HL-60 (cell line): ENCODE measurements at places on chromosomes 3 and 15.
A peak's percentile ranks its signal among the peaks of the same experiment; 100 is the strongest.

DNA sequence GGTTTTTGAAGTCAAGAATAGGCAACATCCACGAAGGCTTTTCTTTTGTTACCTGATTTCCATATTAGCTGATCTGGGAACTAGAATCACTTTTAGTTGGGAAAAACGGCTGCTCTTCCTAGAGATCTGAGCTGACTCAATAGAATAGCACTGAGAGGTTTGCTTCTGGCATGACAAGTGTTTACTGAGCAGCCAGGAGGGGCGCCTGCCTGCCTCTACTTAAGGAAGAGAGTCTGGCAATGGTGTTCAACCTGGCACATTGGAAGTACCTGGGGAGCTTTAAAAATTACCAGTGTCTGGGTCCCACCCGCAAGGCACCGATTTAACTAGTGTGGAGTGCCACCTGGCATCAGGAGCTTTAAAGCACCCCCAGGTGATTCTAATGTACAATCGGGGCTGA, 34.4 kb downstream of the FAM43A start:
- no peak for DNase-seq

- no peak for DNase-seq
Measured at GRCh38 chr3:195117978-195118581, 152.9 kb downstream of the XXYLT1 start.

GRCh38 chr3:178097576-178097975, 438.7 kb upstream of the KCNMB2 start:
- DNase-seq = no peak

DNA sequence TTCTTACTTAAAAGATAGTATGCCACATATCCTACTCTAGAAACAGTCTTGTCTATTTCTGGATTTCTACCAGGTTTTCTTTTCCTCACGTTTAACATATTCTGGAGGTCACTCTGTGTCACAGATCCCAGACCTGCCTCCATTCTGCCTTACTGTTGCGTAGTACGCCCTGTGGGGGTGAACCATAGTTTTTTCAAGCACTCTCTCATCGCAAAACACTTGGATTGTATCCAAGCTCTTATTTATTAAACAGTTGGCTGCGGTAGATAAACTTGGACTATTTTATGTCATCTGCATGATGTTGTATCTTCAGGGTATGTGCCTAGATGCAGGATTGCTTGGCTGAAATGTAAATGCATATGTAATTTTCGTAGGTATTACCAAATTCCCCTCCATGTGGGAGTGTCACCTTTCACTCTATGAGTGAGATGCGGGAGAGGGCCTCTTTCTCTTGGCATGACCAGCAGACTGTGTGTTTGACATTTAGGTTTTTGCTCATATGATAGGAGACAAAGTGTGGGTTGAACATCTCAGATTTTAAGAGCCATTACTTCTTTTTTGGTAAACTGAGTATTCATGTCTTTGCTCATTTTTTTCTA, 55.8 kb downstream of the ABTB1 start:
- no peak for DNase-seq

DNA sequence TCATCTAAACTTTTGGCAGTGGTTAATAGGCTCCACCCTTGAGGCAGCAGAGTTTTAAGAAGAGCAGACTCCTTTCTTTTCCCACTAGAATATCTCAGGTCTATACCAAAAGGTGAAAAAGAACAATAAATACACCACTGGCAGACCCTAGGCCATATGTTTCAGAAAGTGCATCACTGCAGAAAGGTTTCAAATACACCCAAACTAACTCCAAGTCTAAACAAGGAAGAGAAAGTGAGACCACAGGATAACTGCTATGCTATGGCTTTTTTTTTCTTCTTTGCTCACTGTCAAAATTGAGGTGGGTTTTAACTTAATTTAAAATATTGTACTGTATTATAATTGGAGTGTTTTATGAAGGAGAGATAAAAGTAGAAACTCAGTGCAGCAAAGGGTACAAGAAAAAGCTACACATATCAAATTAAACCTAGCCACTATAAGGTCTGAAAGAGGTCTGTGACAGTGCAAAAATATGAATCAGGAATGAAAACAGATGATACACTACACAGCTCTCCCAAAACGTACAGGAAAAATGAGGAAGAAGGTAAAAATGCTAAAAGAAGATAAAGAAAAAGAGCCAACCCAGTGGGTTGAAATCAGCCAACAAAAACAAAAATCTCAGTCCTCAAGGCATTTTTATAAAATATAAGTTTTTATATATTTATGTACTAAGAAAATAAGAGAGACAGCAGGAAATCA, 8.4 kb downstream of the SNX4 start:
- DNase-seq = no peak

GRCh38 chr3:127593178-127593577, 2.6 kb upstream of the TPRA1 start:
- DNase-seq = no peak

GRCh38 chr3:57696801-57697321, 4.0 kb upstream of the DENND6A start:
- DNase-seq = no peak

GRCh38 chr15:63902671-63903035, 68.9 kb upstream of the HERC1 start:
- DNase-seq = peak; percentile 52

DNA sequence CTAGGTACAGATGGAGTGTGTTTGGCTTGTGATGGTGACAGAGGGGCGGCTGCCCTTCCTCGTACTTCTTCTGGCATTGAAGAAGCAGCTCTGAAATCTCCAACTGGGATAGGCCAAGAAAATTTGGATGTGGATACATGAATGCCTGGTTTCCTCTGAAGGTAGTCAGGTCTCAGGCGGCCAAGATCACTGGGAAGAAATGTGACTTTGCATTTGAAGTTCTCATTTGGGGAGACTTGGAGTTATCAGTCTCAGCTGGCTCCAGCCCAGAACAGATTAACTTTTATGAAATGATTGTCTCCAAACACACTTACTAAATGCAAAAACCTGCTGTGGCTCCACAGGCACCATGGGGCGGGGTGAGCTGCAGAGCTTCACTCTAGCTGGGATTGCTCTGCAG, 215.9 kb downstream of the THSD4 start:
- DNase-seq = no peak

DNA sequence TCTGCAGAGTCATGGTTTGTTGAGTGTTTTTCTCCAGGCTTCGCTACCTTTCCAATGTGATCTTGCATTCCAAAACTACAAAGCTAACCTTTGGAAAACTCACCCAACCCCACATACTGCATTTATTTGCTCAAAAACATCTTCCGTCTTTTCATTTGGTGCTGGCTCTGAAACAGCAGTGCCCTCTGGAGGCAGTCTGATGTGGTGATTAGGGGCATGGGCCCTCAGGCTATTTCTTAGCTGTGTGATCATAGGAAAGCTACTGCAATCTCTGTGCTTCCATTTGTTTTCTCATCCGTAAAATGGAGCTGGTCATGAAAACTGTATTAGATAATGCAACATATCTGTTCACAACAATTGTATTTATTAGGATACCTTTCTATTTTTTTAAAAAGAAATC, 47.0 kb downstream of the MTHFS start:
- DNase-seq = no peak

- DNase-seq = no peak
Measured at GRCh38 chr3:111724694-111725093, 129.5 kb upstream of the ZBED2 start.

GRCh38 chr3:98240131-98240530, 23.9 kb upstream of the OR5H6 start:
- DNase-seq = no peak

DNA sequence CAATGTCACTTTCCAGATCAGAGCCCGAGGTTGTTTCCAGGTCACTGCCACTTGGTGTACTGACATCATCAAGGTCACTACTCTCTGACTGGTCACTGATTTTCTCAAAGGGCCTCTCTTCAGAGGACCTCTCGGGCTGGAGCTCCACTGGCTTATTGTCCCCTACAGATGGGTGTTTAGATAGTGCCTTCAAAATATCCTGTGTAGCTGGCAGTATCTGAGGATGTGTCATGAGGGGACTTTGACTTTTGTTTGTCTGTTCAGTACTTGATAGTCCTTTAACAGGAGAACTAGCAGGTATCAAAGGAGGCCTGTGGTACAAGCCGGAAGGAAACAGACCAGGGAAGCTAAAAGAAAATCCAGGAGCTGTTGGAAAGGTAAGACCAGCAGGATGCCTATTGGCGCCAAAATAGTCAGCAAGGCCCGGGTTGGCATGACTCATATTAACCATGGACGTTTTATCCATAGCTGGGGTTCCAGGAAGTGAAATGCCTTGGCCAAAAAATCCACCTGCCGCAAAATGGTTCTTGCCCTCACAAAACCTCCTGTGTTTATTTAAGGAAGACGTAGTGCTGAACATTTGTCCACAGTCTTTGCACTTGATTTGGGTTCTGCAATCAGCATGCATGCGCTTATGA, 547.3 kb downstream of the MECOM start:
- no peak for DNase-seq

DNA sequence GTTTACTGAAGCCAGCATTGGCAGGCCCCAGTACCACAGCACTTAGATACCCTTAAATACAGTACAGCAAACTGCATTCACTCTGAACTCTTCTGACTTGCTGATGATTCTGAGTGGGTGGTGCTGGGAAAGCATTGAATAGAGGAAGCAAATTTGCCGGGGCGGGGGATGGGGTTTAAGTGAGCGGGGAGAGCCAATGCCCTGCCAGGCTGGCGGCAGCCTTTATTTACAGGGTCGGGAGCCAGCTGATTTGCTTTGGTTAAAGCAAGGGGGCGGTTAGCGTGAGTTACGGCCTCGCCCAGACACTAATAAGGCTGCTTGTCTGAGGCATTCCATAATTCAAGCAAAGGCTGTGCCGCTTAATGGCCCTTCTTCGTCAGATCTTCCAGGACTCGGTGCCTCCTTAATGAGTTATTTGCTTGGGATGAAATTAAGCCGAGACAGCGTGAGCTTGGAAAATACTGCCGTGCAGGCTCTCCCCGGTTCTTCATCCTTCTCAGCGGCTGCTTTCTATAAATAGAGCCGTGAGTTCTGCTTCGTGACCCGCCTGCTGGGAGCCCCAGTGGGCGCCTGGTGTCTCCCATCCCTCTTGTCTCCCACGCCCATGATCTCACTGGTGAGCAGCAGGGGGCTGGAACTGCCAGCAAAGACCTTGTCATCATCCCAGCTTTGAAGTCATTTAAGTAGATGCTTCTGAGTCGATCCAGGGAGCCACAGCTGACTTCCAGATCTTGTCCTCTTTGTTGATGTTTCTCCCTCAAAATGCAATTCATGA, 25.8 kb downstream of the SPSB4 start:
- peak; percentile 47 for DNase-seq

DNA sequence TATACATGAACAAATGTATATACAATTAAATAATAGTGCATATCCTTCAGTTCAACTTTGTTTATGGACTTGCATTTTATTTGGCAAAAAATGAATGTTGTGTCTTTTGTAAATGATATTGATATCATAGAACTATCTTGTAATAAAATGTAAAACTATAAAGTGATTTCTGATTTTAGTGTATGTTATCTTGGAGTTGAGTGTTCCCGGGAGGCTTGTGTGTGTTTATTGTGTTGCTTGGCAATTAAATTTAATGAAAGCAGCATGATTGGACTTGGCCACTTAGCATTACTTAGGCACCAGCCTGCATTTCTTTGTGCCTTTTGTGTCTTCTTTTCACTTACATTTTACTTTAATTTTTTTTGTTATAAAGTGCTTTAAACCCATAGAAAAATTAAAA, 10.6 kb downstream of the ARHGEF26 start:
- DNase-seq = no peak

DNA sequence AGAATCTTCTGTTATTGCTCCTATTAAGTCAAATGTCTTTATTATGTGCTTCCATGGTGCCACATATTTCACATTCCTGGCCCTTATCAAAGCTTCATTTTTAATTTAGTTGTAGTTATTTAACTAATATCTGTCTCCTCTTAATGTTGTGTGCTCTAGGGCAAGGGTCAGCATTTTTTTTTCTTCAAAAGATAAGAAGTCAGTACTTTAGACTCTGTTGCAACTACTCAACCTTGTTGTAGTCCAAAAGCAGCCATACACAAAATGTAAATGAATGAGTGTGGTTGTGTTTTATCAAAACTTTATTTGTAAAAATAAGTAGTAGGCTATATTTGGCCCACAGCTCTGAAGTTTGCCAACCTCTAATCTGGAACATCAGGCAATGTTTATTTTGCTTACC, 394.7 kb upstream of the CBLB start:
- no peak for DNase-seq

DNA sequence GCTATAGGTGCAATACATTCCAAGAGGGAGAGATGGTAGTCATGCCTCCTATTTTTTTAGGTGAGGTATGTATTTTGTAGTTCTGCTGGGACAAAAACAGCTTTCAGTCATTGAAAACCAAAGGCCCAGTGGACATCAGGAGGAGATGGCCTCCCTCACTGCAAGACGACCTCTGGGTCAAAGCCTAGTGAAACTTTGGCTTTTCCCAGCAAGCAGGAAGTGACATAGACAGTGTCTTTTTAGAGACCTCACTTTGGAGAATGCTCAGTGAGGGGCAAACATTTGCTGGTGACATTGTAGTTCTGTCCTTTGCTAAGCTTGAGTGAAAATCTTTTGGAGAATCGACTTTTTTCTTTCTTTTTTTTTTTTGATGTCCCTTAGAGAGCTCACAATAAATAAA, 27.3 kb downstream of the LIPC start:
- no peak for DNase-seq

DNA sequence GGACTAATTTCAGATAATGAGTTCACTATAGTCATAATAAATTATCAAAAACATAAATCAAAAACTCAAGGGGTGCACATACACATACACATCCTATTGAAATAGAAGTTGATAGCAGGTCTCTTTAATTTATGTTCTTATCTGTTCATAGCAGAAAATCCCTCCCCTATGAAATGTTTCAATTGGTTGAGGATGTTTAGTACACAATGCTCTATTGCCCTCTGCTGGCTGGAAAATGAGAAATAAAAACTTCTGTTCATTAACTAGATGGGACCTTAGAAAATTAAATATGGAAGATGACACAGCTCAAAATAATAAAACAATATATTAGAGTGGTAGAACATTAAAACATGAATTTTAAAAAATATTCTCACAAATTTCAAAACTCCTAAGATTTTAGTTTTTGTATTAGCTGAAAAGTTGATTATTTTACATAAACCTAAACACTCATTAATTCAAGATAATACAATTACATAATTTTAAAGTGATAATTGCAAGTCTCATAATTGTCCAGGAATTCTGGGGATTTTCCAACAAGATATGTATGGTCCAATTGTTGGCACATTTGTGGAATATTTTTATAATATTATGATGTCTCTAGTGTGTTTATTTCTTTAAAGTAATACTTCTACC, 735.0 kb downstream of the ROBO1 start:
- DNase-seq = peak; percentile 12

DNA sequence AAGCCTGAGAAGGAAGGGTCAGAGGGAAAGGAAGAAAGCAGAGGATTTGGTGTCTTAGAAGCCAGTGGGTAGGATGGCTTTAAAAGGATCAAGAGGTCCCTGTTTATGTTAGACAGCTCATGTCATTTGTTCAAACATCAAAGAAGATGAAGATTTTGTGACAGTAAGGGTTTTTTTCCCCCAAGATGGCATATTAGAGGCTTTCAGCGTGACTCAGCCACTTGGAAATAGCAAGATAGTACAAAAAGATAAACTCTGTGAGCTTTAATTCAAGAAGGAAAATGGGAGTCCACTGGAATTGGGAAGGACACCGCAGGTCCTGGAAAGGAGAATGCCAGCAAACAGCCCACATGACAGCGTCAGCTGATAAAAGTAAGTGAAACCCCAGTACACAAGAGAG, 467.1 kb upstream of the THBS1 start:
- no peak for DNase-seq

- DNase-seq = no peak
Measured at GRCh38 chr15:35991386-35991785, 445.4 kb upstream of the DPH6 start.

GRCh38 chr15:38145651-38146111, 107.0 kb upstream of the SPRED1 start:
- no peak for DNase-seq

GRCh38 chr3:45590822-45591546, 3.6 kb upstream of the LIMD1 start:
- DNase-seq = no peak
